ENCODE measurements at places on chromosomes 7 and 10.

GRCh38 chr10:83835945-83836745 is 303.2 kb upstream of the GHITM start:
- DNase-seq = no peak

- no peak for DNase-seq
Observed at GRCh38 chr10:26627324-26627723, 70.2 kb upstream of the PDSS1 start.

DNA sequence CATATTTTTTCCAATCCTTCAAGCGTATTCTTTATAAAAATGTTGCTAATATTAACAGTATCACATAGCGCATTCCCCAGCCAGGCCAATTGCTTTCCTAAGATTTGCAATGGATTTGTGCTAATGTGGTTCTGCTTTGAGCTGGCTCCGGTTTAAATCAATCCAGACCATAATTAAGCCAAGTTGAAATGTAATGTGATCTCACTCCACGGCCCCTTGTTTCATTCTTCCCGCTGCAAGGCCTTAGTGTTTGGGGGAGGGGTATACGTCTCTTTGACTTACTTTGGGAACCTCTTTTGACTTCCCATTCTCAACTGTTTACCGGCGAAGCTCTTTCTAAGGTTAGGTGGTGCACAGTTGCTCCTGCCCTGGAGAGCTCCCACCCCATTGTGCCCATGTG is 86.4 kb downstream of the PRPF18 start:
- no peak for DNase-seq

DNA sequence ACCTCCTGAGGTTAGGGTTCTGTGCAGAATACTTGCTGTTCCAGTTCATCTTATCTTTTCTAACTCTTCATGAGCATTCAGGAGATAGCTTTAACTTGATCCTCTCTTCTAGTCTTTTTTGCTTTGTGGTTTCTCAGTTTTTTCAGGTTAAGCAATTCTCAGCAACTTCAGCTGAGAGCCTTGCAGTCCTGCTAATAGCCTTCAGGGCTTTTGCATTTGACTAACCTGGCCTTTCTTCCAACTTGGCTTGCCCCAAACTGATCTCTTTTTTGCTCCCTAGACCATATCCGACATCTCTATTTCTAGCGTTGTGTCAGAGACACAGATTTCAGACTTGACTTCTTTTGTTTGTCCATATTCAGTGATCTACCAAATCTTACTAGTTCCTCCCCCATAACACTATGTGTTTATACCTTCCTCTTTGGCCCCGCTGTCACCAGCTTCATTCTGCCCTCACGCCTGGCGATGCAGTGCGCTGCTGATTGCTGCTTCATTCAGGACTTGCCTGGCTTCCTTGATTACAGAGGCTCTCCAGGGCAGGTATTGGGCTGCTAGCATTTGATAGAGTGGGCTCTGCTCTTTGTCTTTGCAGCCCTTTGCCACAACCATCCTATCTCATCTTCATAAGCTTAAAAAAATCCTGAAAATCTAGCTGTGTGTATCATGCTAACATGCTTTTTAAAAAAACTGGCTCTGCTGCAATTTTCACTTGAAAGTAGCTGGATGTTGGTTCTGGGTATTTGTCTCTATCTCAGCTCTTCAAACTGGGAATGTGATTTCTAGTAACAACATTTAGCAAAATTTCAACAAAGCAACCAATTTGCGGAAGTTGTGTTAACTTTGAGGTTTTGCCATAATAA is 9.6 kb downstream of the CUL1 start:
- no peak for DNase-seq

- DNase-seq = no peak
Observed at GRCh38 chr7:29189743-29190201, 4.8 kb upstream of the CHN2 start.

- DNase-seq = no peak
Observed at GRCh38 chr10:59631237-59631636, 78.4 kb downstream of the SLC16A9 start.

- DNase-seq = no peak
Observed at GRCh38 chr7:115346685-115347084, 424.8 kb downstream of the MDFIC start.

- DNase-seq = no peak
Observed at GRCh38 chr10:3802526-3803265, 17.7 kb upstream of the KLF6 start.

GRCh38 chr10:50604809-50605208 is 18.9 kb downstream of the SGMS1 start:
- no peak for DNase-seq

GRCh38 chr7:156356551-156356950 is 284.0 kb upstream of the RNF32 start:
- no peak for DNase-seq

Data from AG04450 (cell line).